ENCODE measurements at places on chromosomes 5 and 9. TPM values are rescaled to one million over a fixed set of nuclear protein-coding genes. Genes with fewer than 3 reads are reported as not detected.
A peak's percentile ranks its signal among the peaks of the same experiment; 100 is the strongest.

- no peak overlapping the region for H3K4me3 ChIP-seq
- H3K27me3 ChIP-seq = peaks cover 12% of the 10 kb centered on the region
- no peak for DNase-seq
- no peak overlapping the region for H3K27ac ChIP-seq
These were observed 4.6 kb downstream of the ADAMTSL2 start for GRCh38 chr9:133538851-133539833.

GRCh38 chr5:72812488-72812887 lies 4.0 kb upstream of the TNPO1 start:
- no peaks in the 10 kb centered on the region for H3K36me3 ChIP-seq
- H3K27ac ChIP-seq = no peak overlapping the region
- H3K27me3 ChIP-seq = peaks cover 23% of the 10 kb centered on the region
- DNase-seq = no peak

- H3K4me3 ChIP-seq = no peak overlapping the region
- no peaks in the 10 kb centered on the region for H3K36me3 ChIP-seq
- no peak overlapping the region for H3K27ac ChIP-seq
- DNase-seq = no peak
- no peaks in the 10 kb centered on the region for H3K4me1 ChIP-seq
- H3K27me3 ChIP-seq = peaks cover 7% of the 10 kb centered on the region
These were observed 1.5 kb upstream of the PDE6A start for GRCh38 chr5:149946118-149946517.

Gene PRLR
- not detected for total RNA-seq

Gene TAF11L5
- total RNA-seq = not detected

- peaks cover 3% of the 10 kb centered on the region for H3K36me3 ChIP-seq
- no peaks in the 10 kb centered on the region for H3K4me1 ChIP-seq
- H3K4me3 ChIP-seq = no peak overlapping the region
- peaks cover 10% of the 10 kb centered on the region for H3K27me3 ChIP-seq
- DNase-seq = no peak
These were observed 12.7 kb upstream of the PLEKHG4B start for GRCh38 chr5:79263-79662.

DNA sequence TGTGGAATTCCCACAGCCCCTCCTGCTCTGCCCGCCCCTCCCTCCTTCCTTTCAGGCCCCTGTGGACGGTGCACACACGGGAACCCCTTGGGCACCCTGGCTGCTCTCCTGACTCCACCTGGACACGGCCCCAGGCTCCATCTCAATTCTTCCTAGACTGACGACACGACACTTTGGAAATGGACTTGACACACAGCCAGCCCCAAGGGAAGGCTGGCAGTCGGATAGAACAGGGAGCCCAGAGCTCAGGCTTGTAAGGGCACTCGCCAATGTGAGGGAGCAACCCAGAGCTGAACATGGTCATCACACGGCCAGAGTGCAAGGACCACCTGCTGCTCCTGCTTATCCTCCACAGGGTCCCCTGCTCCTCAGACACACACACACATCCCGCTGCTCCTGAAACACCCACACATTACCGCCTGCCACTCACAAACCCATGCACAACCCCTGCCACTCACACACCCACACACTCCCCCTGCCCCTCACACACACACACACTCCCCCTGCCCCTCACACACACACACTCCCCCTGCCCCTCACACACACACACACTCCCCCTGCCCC lies 8.9 kb downstream of the SLC9A3 start:
- no peaks in the 10 kb centered on the region for H3K36me3 ChIP-seq
- no peak for DNase-seq
- H3K4me3 ChIP-seq = no peak overlapping the region
- peaks cover 20% of the 10 kb centered on the region for H3K27me3 ChIP-seq
- no peak overlapping the region for H3K27ac ChIP-seq

GRCh38 chr9:128633601-128634000 lies 23.0 kb downstream of the DYNC2I2 start:
- no peak for DNase-seq
- H3K27me3 ChIP-seq = no peaks in the 10 kb centered on the region
- no peak overlapping the region for H3K27ac ChIP-seq
- peaks cover 29% of the 10 kb centered on the region for H3K36me3 ChIP-seq

DNA sequence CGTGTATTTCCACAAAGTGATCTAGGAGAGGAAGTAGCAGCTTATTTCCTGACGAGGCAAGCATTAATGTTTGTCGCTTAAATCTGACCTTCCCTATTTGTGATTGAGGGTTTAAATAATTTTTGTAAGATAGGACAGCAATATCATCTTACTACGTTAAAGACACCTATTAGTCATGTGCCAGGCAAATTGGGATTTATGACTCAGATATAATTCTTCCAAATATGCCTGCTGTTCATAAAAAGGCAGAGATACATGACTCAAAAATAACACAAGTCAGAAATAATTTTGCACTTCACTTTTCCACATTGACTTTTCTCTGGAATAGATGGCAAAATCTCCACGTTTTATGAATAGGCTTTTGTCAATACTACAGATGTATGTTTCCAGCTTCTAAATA lies 43.0 kb upstream of the CDH12 start:
- no peaks in the 10 kb centered on the region for H3K27me3 ChIP-seq
- no peak overlapping the region for H3K4me3 ChIP-seq
- no peak for DNase-seq
- H3K36me3 ChIP-seq = no peaks in the 10 kb centered on the region
- no peaks in the 10 kb centered on the region for H3K4me1 ChIP-seq

- no peak overlapping the region for H3K4me3 ChIP-seq
- no peaks in the 10 kb centered on the region for H3K36me3 ChIP-seq
- no peak overlapping the region for H3K27ac ChIP-seq
- no peak for DNase-seq
These were observed 307.3 kb upstream of the SGCD start for GRCh38 chr5:156019571-156020180.

DNA sequence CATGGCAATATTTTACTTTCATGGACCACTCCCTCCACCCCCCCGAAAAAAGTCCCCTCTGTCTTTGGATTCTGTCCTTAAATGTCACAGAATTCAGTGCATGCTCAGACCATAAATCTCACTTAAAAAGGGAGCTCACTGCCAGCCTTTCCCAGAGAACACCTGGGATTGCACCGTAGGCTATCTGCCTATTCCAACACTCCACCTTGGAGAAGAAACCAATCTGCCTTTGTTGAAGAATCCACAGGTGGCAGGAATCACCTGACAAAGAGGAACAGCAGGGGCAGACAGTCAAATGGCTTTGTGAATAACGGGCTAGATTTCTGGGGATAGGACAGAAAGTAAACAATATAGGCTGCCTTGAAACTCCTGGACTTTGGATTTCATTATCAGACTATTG lies 306.7 kb upstream of the BRINP1 start:
- DNase-seq = no peak
- no peak overlapping the region for H3K27ac ChIP-seq
- H3K36me3 ChIP-seq = no peaks in the 10 kb centered on the region
- no peak overlapping the region for H3K4me3 ChIP-seq

GRCh38 chr5:130974021-130974683 lies 190.9 kb downstream of the HINT1 start:
- no peak for DNase-seq
- H3K4me1 ChIP-seq = no peaks in the 10 kb centered on the region
- H3K36me3 ChIP-seq = no peaks in the 10 kb centered on the region
- H3K27me3 ChIP-seq = peaks cover 2% of the 10 kb centered on the region
- no peak overlapping the region for H3K27ac ChIP-seq

DNA sequence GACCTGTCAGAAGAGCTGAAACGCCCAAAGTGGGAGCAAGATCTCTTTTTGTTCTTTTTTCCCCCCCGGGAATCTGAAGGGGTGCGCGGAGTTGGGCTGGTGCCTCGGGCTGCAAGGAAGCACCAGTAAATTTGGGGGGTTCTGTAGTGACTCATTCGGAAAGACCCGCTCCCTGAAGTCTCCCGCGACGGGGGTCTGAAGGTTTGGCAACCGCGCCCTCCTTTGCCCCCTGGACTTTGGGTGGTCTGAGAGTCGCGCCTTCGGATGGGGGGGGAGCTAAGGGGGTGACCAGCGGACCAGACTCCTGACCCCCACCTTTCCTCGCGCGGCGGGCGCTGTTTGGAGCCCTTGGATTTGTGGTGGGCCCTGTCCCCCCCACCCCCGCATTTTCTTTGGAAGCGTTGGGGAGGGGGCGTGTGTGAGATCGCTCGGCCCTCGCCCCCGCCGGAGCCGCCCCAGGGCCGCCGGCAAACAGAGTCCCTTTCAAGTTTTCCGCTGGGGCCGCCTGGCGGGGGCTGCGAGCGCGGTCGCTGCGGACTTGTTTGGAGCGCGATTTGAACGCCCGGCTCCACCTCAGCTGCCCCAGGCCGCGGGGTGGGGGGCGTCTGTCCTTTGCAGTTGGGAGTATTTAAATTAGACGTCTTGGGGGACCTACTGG lies 2.0 kb downstream of the CXXC5 start:
- H3K27ac ChIP-seq = no peak overlapping the region
- H3K36me3 ChIP-seq = no peaks in the 10 kb centered on the region
- DNase-seq = peak; percentile 37
- H3K27me3 ChIP-seq = peaks cover 52% of the 10 kb centered on the region
- peak overlapping the region; percentile 52 for H3K4me3 ChIP-seq

DNA sequence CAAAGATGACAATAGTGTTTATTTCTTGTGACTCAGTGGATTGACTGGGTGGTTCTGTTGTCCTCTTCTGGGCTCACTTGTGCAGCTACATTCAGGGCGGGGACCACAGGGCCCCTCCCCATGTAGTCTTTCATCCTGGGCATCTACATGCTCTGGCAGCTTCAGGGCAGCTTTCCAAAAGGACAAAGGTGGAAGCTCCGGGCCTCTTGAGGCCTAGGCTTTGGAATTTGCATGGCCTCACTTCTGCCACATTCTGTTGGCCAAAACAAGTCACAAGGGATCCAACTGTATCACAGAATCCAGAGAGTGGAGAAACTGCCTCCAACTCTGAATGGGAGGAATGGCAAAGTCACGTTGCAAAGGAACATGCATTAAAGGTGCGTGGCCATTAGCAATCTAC lies 64.3 kb downstream of the ARHGAP26 start:
- H3K27me3 ChIP-seq = no peaks in the 10 kb centered on the region
- no peak for DNase-seq
- H3K27ac ChIP-seq = no peak overlapping the region
- H3K4me1 ChIP-seq = peaks cover 5% of the 10 kb centered on the region
- no peaks in the 10 kb centered on the region for H3K36me3 ChIP-seq

- no peak for DNase-seq
- no peak overlapping the region for H3K27ac ChIP-seq
- no peaks in the 10 kb centered on the region for H3K36me3 ChIP-seq
- H3K4me1 ChIP-seq = no peaks in the 10 kb centered on the region
- H3K27me3 ChIP-seq = no peaks in the 10 kb centered on the region
These were observed 1633.8 kb downstream of the MAT2B start for GRCh38 chr5:165139262-165139661.

DNA sequence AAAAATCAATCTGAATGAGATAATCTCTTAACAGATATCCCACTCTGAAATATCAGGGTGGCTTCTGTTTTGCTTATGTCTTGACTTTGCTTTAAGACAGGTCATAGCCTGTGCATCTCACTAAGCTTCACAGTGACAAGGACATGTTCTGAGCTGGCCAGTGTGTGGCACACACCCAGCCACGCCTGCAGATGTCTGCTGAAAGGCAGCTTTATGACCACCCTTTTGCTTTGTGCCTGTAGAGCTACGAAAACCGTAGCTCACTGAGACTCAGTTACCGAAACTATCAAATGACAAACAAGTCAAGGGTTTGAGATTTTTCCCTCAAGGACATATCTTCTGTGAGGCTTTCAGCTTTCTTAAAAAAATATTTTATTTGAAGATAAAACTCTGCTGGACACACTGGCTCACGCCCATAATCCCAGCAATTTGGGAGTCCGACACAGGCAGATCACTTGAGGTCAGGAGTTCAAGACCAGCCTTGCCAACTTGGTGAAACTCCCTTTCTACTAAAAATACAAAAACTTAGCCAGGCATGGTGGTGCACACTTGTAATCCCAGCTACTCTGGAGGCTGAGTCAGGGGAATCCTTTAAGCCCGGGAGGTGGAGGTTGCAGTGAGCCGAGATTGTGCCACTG lies 233.2 kb downstream of the SPATA31A1 start:
- no peak overlapping the region for H3K4me3 ChIP-seq
- no peaks in the 10 kb centered on the region for H3K27me3 ChIP-seq
- H3K36me3 ChIP-seq = no peaks in the 10 kb centered on the region
- H3K27ac ChIP-seq = no peak overlapping the region
- no peak for DNase-seq

Gene CYLC2
- total RNA-seq = not detected

DNA sequence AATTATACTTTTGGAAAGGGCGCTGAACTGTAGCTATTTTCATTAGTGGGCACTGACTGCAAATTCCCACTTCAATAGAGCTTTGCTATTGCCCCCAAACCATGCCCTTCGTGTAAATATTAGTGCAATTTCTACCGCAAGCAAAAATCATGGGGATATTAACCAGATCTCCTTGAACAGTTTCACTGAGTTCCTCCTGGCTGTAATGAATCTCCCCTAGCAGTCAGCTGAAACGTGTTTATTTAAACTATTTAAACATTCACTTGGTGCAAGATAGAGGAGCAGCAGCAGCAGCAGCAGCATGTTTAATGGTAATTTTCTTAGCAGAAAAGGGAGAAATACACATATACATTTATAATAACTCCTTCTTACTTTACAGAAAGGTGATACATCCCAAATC lies 54.4 kb downstream of the ARRDC3 start:
- no peaks in the 10 kb centered on the region for H3K36me3 ChIP-seq
- no peak overlapping the region for H3K4me3 ChIP-seq
- H3K27me3 ChIP-seq = no peaks in the 10 kb centered on the region
- H3K4me1 ChIP-seq = peaks cover 15% of the 10 kb centered on the region

DNA sequence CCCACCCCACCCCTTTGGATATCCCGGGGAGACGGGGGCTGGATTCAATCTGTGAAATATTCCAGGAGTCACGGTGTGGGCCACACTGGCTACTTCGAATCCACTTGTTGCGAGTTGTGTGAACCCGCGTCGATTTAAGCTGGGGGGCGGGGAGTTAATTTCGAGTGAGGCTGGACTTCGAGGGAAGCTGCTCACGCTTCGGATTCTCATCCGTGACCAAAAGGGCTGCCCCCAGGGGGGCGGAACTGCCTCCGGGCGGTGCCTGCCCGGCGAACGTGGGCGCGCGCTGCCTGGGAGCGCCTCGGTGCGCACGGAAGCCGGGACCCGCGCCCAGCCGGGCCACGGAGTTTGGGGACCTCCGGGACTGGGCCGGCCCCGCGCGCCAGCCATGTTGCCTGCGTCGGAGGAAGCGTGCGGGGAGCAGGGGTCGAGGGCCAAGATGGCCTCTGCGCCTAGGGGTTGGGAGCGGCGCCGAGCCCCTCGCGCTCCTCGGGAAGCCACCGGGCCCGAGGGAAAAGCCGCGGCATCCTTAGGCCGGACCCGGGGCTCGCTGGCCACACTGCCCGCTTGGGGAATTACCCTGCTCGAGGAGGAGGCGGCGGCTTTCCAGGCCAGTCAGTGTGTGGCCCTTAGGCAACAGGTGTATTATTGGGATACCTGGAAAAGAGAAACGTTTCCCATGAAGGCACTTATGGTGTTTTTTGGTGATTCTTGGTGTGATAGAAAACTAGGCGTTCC lies 975 bp downstream of the OCLN start:
- H3K27me3 ChIP-seq = peaks cover 49% of the 10 kb centered on the region
- no peaks in the 10 kb centered on the region for H3K36me3 ChIP-seq
- DNase-seq = peak; percentile 31
- H3K4me3 ChIP-seq = peak overlapping the region; percentile 73
- H3K27ac ChIP-seq = no peak overlapping the region
- H3K4me1 ChIP-seq = peaks cover 7% of the 10 kb centered on the region

Gene S100Z
- total RNA-seq = 2.1 TPM

- no peaks in the 10 kb centered on the region for H3K4me1 ChIP-seq
- no peaks in the 10 kb centered on the region for H3K27me3 ChIP-seq
- no peak overlapping the region for H3K27ac ChIP-seq
- no peak for DNase-seq
- H3K4me3 ChIP-seq = no peak overlapping the region
- H3K36me3 ChIP-seq = no peaks in the 10 kb centered on the region
These were observed 159.3 kb downstream of the NR3C1 start for GRCh38 chr5:143244000-143244736.

Measured in activated CD4-positive, alpha-beta memory T cell treated with anti-CD3 and anti-CD28 coated beads for 36 hours (primary cell).